NT2/D1 (cell line): ENCODE measurements at places on chromosomes 13 and 19.

GRCh38 chr19:1109697-1110671 lies 6.2 kb downstream of the GPX4 start:
- DNase-seq = no peak

DNA sequence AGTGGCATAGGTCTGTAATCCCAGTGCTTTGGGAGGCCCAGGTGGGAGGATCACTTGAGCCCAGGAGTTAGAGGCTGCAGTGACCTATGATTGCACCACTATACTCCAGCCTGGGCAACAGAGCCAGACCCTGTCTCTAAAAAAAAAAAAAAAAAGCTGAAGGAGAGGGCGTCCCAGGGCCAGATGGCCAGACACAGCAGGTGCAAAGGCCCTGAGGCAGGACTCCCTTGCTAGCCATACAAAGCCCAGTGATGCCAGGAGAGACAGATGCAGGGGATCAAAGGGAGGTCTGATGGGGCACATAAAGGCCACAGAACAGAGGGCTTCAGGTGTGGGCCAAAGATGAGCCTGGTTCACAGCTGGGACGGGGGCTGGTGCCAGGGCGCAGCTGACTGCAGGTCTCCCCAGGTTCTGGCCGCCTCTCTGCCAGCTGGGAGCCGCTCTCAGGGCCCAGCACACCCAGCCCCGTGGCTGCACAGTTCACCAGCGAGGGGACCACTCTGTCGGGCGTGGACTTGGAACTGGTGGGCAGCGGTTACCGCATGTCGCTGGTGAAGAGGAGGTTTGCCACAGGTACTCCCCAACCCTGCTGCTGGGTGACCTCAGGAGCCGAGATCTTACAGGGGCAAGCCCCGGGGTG lies 7.5 kb upstream of the B3GNT3 start:
- DNase-seq = no peak

DNA sequence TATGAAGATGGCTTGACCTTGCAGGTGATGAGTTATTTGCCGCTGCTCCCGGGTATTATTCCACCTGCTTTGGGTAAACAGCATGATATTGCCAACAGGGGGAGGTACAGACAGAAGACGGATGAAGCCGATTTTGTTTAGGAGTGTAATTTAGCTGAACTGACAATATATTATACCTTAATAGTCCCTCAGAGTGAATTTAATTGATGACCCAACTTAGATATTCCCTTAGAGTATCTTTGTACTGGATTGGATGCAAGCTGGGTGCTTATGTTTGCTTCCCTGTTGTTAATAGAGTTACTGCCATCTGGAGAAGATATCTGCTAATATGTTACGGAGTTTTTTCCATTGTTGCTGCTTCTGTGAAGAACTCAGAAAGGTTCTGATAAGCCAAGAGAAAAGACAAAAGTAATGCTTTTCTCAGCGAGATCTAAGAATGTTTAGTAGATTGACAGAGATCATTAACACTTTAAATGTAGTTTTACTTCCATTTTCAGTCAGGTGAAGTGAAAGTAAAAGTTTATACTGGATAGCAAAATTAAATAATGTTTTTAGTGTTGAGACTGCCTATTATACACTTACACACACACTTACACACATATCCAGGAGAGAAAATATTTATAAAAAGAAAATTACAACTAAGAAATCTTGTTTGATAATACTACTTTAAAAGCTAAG lies 2220.8 kb upstream of the PCDH20 start:
- no peak for DNase-seq

DNA sequence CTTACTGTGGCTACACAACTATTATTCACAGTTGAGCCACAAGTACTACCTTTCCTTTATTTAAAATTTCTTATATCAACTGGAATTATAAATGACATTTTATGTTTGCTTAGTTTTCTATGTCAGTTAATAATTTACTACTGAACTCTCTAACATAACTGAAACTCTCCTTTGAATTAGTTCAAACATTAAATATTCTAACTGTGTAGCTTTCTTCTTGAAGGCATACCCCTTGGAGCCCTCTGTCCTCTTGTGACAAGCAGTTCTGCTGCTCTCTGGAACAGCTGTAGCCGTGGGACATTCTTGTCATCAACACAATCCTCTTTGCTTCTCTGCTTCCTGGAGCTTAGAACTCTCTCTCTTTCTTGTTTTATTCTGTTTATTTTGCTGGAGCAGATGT lies 244.8 kb downstream of the NHLRC3 start:
- DNase-seq = no peak

DNA sequence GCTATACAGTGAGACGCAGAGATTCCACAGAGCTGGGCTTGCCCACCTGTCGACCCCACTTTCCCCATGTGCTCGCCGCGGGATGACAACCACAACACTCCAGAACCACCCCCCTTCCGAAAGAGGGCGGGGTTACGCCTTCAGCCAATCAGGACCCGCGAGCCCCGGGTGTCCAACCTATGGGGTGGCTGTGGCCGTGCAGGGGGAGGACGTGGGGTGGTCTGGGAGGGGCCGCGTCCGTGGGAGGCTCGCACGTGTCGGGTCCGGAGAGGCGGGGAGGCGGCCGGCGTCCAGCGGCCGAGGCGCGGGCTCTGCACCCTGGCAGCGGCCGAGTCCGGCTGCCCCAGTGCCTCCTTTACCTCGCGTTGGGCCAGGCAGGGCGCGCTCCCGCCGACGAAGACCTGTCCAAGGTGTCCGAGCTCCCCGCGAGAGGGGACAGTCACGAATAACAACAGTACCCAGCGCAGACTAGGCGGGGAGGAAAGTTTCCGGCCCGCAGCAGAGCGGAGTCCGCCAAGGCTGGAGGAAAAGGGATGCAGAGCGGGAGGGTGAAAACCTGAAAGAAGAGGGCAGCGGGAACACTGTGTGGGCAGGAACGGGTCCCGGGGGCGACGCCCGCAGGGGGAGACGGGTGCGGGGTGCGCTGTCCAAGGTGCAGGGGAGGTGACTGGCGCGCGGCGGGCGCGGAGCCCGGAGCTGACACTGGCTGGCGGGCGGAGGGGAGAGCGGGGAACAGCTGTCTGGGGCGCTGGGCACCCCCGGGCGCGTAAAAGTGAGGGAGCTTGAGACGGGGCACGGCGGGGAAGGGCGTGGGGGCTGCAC lies 911 bp downstream of the ENOX1 start:
- no peak for DNase-seq

DNA sequence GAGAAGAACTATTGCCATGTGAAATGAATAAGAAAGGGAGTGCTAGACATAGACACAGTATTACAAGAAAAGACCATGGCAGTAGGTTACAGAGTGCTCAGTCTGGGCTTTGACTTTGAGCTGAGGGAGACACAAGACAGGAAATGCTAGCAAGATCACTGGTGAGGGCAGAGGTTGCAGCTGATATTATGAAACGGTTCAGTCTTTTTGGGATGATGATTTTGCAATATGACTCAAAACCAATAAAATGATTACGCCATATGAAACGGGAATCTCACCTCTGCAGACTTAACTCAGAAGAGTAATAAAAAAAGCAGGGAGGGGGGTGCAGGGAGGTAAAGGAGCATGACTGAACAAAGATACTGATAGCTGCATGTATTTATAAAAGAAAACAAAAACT lies 123.1 kb downstream of the RBM26 start:
- no peak for DNase-seq

DNA sequence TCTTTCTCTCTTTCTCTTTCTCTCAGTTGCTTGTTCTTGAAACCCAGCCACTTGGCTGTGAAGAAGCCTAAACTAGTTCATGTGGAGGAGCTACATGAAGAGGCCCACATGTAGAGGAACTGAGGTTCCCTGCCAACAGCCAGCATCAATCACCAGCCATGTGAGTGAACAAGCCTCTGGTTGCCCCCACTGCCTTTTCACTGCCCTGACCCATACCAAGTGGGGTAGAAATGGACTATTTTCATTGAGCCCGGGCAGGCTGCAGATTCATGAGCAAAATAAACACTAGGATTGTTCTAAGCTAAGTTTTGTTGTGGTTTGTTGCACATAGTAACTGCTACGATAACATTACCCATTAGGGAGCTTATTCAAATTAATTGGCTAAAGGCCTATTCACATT lies 78.7 kb upstream of the FAM216B start:
- DNase-seq = no peak

GRCh38 chr13:28557725-28558520 lies 63.0 kb upstream of the FLT1 start:
- DNase-seq = no peak

GRCh38 chr19:11242864-11243797 lies 3.7 kb downstream of the ANGPTL8 start:
- peak; percentile 75 for DNase-seq

DNA sequence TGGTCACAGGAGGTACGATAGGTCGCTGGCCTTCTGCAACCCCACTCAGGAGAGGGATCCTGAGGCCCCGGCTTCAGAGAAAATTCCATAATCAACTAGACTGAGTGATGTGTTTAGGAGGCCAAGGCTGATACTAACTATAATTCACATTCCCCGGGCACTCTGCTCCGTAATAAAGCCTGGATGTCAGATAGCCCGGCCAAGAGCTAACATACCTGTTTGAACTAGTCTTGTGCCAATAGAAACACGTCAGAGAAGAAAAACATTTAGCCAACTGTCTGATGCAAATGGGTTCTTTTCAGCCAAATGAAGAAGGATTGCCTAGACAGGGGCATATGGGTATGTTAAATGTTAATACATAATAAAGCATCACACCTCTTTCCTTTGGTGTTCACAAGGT lies 204.2 kb downstream of the TSHZ3 start:
- no peak for DNase-seq

GRCh38 chr13:68806125-68806524 lies 1301.5 kb upstream of the ATXN8OS start:
- no peak for DNase-seq

DNA sequence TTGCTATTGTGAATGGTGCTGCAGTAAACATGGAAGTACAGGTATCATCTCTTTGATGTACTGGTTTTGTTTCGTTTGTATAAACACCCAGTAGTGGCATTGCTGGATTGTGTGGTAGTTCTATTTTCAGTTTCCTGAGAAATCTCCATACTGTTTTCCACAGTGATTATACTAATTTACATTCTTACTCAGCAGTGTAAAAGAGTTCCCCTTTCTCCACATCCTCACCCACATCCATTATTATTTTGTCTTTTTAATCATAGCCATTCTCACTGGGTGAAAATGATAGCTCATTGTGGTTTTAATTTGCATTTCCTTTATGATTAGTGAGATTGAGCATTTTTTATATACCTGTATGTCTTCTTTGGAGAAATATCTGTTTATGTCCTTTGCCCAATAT lies 62.3 kb upstream of the PARP4 start:
- DNase-seq = no peak

GRCh38 chr19:46298479-46299003 lies 1.7 kb downstream of the HIF3A start:
- no peak for DNase-seq

- DNase-seq = no peak
These were observed 8.0 kb downstream of the DPP9 start for GRCh38 chr19:4715529-4716221.

DNA sequence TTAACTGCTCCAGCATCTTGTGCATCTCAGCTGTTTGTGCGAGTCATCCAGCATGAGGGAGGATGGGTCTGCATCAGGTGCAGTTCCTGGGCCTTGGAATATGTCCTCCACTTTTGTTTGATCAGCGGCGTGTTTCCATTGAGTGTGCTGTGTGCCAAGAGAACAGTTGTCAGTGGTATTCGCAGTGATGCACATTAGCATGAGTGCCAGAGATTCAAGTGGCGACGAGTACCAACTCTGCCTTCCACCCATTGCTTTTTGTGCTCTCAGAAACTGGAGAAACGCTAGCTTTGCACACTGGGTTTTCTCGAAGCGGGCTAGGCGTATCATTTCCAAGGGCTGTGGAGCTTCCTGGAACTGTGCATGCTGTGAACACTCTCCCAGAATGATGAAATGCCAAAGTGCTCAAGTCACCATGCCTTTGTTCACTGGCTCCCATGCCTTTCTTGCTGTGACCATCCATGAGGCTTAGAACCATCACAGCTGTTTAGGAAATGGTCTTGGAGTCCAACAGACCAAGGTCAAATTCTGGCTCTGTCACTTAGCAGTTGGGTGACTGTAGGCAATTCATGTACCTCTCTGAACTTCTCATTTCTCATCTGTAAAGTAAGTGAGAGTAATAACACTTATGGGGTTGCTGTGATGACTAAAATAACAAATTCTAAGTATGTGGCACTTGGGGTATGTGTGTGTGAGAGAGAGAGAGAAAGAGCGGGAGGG lies 18.4 kb downstream of the LRCH1 start:
- DNase-seq = no peak

DNA sequence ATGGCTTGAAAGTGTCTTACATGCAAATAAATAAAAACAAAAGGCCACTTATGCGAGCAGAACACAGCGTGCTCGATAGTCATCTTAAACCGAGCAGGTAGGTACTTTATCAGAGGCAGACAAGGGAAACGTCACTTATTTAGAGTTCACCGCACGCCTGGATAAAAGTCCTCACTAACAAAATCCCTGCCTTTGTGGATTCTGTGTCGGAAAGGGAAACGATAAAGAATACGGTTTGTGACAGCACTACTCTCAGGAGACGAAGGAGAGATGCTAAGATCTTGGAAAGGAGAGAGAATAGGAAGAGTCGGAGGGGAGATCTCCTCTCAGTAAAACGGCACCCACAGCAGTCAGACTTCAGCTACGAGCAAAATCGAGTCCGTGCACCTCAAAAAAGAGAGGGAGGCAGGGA lies 581 bp downstream of the RCBTB1 start:
- DNase-seq = no peak

DNA sequence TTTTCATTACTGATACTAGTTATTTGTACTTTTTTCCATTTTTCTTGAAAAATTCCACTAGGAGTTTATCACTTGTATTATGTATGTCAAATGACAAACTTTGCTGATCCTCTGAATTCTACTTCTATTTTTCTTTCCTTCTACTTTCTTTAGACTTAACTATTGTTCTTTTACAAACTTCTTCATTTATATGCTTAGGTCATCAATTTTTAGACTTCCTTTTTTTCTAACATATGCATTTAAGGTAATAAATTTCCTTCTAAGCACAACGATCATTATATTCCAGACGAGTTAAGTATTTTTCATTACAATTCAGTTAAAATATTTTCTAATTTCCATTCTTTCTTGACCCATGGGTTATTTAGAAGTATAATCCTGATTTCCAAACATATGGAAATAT lies 240.8 kb downstream of the NHLRC3 start:
- no peak for DNase-seq

DNA sequence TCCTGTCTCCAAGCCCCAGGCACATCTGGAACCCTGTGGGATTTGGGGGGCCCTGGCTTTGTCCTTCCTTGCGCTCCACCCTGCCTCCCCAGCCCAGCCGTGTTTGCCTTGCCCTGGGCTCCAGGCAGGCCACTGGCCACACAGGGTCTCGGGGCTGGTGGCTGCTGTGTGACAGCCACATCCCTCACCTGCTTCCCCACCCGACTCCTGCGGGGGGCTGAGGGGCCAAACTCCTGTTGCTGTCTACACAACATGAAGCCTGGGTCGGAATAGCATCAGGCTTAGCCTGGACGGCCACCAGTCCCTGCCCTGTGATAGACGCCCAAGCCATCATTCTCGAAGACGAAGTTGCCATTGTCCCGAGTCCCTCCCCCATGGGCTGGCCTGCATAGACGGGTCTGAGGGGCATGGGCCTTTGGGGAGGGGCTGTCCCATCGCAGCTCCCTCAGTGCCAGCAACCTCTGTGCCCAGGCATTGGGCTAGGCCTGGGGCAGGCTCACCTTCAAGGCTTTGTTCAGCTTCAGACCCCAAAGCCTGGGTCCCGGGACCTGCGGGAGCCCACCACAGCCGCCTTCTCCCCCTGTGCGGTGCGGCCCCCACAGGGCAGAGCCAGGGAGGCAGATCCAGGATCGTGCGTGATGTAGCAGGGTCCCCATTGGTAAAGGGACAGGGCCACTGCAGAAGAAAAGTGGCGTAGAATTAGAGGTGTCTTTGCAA lies 15.5 kb upstream of the TEKTIP1 start:
- no peak for DNase-seq
